Common myeloid progenitor, CD34-positive (primary cell): ENCODE measurements at places on chromosomes 5 and 9.
A peak's percentile ranks its signal among the peaks of the same experiment; 100 is the strongest.

DNA sequence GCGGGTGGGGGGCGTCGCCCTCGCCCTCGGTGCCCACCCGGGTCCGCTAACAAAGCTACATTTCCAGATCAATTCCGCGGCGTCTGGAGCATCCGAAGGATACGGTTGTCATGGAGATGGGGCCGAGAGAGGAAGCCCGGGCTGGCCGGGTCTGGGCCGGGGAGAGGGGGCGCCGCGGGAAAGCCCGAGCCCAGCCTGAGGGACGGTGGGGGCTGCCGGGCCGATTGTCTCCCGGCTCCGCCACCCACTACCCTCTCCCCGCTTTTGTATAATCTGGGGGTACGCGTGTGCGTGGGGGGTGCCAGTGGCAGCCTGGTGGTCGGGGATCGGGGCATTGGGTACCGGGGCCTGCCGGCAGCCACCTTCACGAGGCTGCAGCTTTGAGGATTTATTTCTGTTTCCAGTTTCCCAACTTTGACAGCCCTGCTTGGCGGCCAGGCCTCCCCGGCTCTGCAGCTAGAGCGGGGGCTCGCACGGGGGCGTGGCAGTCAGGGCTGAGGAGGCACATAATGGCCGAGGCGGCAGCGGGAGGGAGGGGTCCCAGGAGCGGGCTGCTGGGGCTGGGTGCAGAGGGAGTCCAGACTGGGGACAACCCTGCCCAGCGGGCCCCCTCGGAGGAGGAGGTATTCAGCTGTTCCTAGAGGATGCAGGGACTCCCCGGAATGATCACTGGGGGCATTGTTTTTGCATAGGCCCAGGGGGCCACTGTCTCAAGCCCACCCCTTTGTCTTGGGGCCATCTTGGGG is 626 bp downstream of the PSD2 start:
- H3K4me1 ChIP-seq = no peaks in the 10 kb centered on the region
- DNase-seq = peak; percentile 23
- no peak overlapping the region for H3K27ac ChIP-seq
- no peaks in the 10 kb centered on the region for H3K36me3 ChIP-seq

DNA sequence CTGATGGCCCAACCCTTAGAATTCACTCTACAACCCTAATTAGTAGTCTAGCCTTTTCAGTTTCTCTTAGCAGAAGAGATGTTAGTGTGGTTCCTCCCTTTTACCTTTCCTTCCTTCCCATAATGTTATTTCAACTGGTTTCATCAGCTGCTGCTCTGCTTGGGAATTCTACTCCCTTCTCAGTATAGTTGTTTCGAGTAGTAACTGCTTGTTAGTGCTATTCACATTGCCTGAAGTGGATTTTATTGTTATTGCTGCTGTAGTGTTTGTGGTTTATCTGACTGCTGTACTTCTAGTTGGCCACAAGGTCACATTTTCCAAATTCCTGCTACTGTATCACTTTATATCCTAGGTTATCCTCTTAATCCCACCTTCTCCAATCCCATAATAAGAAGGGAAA is 29.7 kb downstream of the SMIM15 start:
- DNase-seq = no peak
- H3K36me3 ChIP-seq = no peaks in the 10 kb centered on the region
- H3K27me3 ChIP-seq = no peaks in the 10 kb centered on the region
- H3K4me1 ChIP-seq = no peaks in the 10 kb centered on the region
- H3K27ac ChIP-seq = no peak overlapping the region

- H3K36me3 ChIP-seq = peaks cover 4% of the 10 kb centered on the region
- no peak for DNase-seq
- H3K4me1 ChIP-seq = no peaks in the 10 kb centered on the region
Measured at GRCh38 chr9:4887556-4887955, 94.8 kb downstream of the RCL1 start.

DNA sequence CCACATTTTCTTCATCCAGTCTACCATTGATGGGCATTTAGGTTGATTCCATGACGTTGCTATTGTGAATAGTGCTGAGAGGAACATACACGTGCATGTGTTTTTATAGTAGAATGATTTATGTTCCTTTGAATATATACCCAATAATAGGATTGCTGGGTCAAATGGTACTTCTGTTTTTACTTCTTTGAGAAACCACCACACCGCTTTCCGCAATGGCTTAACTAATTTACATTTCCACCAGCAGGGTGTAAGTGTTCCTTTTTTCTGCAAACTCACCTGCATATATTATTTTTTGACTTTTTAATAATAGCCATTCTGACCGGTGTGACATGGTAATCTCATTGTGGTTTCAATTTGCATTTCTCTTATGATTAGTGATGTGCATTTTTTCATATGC is 82.2 kb upstream of the RFX3 start:
- no peak for DNase-seq
- H3K36me3 ChIP-seq = no peaks in the 10 kb centered on the region
- H3K4me1 ChIP-seq = no peaks in the 10 kb centered on the region

DNA sequence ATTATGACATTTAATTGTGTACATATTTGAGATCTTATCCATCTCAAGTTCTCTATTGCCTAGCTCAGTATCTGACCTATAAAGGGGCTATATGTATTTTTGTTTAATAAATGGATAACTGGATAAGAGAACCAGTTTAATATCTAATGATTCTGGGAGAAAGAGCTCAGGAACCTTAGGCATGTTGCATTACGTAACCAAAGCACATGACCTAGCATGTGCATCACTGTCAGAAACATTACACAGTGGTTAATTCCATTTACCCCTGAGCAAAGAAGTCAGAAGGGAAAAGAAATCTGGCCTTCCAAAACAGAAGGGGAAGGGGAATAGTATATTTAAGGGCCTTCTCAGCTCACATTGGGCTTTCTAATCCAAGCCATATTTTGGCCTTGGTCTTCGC is 12.3 kb downstream of the PAPPA start:
- H3K27ac ChIP-seq = no peak overlapping the region
- H3K27me3 ChIP-seq = no peaks in the 10 kb centered on the region
- no peaks in the 10 kb centered on the region for H3K36me3 ChIP-seq
- no peak for DNase-seq
- H3K4me1 ChIP-seq = no peaks in the 10 kb centered on the region
- H3K4me3 ChIP-seq = no peak overlapping the region

DNA sequence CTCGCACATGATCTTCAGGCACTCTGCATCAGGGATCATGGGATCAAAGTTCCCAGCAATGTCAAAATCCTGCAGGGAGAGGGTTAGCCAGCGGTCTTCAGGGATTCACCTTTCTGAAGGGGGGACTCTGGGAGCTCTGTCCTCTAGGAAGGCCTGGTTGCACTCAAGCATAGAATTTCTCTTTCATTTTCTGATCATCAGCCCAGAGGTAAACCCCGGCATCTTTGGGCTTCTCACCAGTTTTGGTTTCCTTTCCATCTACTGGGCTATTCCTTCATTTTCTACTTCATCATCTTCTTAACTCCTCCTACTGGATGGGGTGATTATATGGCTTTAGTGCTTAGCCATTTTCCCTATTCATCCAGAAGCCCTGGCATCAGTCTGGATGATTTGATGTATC is 4.6 kb upstream of the DND1 start:
- no peak overlapping the region for H3K27ac ChIP-seq
- peaks cover 81% of the 10 kb centered on the region for H3K36me3 ChIP-seq
- H3K4me1 ChIP-seq = no peaks in the 10 kb centered on the region
- H3K4me3 ChIP-seq = no peak overlapping the region
- DNase-seq = no peak
- H3K27me3 ChIP-seq = no peaks in the 10 kb centered on the region

GRCh38 chr5:113713051-113713450 is 199.6 kb downstream of the YTHDC2 start:
- no peaks in the 10 kb centered on the region for H3K4me1 ChIP-seq
- no peaks in the 10 kb centered on the region for H3K36me3 ChIP-seq
- no peak overlapping the region for H3K27ac ChIP-seq
- H3K4me3 ChIP-seq = no peak overlapping the region

GRCh38 chr9:129874261-129875101 is 39.2 kb downstream of the USP20 start:
- no peak for DNase-seq
- H3K36me3 ChIP-seq = peaks cover 11% of the 10 kb centered on the region
- H3K27me3 ChIP-seq = no peaks in the 10 kb centered on the region
- no peak overlapping the region for H3K4me3 ChIP-seq
- H3K27ac ChIP-seq = no peak overlapping the region

GRCh38 chr5:15833365-15833764 is 333.4 kb downstream of the FBXL7 start:
- no peak overlapping the region for H3K4me3 ChIP-seq
- H3K36me3 ChIP-seq = no peaks in the 10 kb centered on the region
- H3K27ac ChIP-seq = no peak overlapping the region
- no peaks in the 10 kb centered on the region for H3K4me1 ChIP-seq
- DNase-seq = no peak

DNA sequence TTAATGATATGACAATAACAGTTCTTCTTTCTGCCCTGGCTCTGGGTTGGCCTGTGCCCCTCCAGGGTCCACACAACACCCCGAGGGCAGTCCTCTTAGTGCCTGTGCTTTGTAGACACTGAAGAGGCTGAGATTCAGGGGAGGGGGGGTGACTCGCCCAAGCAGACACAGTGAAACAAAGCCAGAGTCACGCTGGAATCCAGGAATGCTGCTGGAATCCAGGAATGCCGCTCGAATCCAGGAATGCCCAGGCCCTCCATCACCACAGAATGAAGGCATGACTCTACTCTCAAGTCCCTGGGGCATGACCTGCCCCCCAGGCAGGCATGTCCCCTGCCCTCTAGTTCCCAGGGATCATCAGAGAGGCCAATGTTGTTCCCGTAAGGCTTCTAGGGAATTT is 73.1 kb downstream of the LRSAM1 start:
- no peak for DNase-seq
- peaks cover 7% of the 10 kb centered on the region for H3K36me3 ChIP-seq
- no peaks in the 10 kb centered on the region for H3K4me1 ChIP-seq
- H3K27ac ChIP-seq = no peak overlapping the region
- H3K27me3 ChIP-seq = no peaks in the 10 kb centered on the region

- H3K36me3 ChIP-seq = no peaks in the 10 kb centered on the region
- H3K27me3 ChIP-seq = peaks cover 73% of the 10 kb centered on the region
- no peak overlapping the region for H3K4me3 ChIP-seq
- H3K4me1 ChIP-seq = peaks cover 8% of the 10 kb centered on the region
- peak; percentile 89 for DNase-seq
Measured at GRCh38 chr9:16258708-16259107, 611.8 kb downstream of the BNC2 start.

DNA sequence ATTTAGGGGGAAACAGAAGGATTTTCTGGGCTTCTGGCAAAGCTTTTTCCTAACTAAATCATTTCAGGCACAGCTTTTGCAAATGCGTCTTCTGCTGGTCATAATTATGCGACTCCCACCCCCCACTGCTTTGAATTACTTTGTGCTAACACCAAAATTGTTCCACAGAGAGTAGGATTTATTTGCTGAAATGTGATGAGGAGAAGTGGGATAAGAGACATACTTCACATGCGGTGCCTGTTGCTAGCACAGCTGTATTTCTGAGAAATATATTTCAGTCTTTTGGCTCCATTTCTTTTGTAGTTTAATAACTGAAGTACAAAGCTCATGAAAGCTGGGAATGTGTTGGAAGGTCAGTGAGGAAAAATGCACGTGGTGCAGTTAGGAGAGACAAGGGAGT is 83.2 kb upstream of the TAS2R1 start:
- no peak overlapping the region for H3K27ac ChIP-seq
- H3K36me3 ChIP-seq = no peaks in the 10 kb centered on the region
- H3K27me3 ChIP-seq = no peaks in the 10 kb centered on the region

GRCh38 chr5:84091127-84091799 is 293.4 kb downstream of the EDIL3 start:
- DNase-seq = no peak
- H3K4me3 ChIP-seq = no peak overlapping the region
- H3K4me1 ChIP-seq = peaks cover 3% of the 10 kb centered on the region
- no peaks in the 10 kb centered on the region for H3K36me3 ChIP-seq

- H3K27ac ChIP-seq = no peak overlapping the region
- DNase-seq = no peak
- no peaks in the 10 kb centered on the region for H3K4me1 ChIP-seq
- no peaks in the 10 kb centered on the region for H3K27me3 ChIP-seq
- H3K36me3 ChIP-seq = peaks cover 2% of the 10 kb centered on the region
Measured at GRCh38 chr5:53087621-53088121, 21.9 kb downstream of the MOCS2 start.
